GM13977 (cell line): ENCODE measurements at places on chromosomes 13 and 19.

DNA sequence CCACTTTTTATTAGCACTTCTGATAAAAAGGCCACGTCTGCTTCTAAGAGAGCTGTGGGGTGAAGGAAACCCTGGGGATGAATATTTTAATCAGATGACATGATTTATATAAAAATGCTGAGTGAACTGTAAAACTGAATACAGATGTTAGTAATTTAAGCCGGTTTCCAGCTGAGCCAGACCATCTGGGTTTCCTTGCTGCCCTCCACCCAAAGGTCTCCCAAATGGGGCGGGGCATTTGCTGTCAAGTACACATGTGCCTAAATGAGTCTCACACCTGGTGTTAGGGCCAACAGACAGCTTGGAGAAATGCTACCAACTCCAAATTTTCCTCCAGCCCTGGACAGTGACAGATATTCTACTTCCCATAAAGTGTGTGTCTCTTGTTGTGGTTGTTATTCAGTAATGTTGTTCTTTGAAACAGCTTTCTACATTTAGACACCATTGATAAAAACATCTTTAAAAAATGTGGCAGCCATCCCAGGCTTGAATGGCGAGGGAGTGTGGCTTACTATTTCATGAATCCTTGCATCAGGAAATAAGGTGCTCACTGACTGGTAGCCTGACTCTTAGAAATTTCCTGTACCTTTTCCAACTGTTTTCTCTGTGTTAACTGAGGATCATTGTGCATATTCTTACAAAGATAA lies 350.4 kb downstream of the MTUS2 start:
- no peak for DNase-seq

DNA sequence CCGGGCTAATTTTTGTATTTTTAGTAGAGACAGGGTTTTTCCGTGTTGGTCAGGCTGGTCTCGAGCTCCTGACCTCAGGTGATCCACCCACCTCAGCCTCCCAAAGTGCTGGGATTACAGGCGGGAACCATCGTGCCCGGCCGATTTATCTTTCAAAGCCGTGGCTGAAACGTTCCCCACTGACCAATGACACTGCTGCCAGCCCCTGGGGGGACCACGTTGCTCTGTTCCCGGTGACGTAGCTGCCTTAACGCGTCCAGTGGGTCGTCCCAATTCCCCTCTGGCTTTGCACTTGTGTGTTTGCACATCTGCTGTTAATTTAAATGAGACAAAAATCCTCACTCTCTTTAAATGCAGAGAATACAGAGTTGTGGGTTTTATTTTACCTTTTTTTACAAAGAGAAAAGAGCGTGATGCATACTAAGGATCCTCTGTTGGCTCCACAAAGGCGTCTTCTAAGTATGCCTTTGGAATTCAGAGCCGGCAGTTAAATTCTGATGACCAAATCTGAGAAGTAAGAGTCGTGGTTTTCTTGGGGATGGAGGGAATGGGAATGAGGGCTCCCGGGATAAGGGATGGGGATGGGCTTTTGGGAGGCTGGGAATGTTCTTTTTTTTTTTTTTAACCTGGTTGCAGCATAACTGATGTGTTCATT lies 18.6 kb upstream of the LMTK3 start:
- DNase-seq, result no peak

DNA sequence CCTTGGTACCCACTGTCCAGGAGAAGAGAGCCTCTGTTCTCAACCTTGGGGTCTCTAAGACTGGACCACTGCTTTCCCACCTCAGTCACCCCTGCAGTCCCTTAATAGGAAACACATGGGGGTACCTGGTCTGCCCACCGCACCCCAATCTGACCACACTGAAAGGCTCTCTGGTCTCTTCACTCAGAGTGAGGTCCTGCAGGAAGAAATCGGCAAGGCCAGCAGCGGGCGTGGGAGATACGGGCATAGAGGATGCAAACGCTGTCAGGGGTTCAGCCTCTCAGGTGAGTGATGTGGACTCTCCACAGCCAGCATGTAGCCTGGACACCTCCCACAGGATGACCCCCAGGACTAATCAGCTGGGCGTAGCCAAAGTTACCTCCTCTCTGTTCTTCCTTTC lies 3.5 kb downstream of the SIGLEC9 start:
- no peak for DNase-seq

DNA sequence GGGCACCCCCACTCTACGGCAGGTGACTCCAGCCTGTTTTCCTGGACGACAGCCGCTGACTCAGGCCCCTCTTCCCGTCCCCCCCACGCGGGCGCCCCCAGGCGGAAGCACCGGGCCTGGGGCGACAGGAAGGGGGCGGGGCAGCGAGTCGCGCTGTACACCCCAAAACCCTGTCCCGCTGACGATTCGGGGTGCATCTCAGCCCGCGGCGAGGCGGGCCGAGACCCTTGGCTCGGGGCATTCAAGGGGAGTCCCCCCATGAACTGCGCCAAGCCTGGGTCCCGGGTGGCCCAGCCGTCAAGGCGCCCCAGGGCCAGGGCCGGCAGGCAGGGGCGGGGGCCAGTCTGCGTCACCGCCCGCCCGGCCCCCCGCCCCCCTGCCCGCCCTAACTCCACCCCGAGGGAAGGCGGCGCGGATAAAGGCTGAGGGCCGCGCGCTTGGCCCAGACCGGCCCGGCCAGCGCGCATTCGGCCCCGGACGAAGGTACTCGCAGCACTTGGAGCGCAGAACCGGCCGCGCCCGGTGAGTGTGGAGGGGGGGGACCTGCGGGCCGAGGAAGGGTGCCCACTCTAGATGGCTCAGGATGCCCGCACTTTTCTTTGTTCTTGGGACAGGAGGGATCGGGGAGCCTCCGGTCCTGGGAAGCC lies at the start of gene MIDN:
Gene MIDN (plus strand): TSS at position 445 of the 647 bp plus-strand sequence. CDS start 1,714 bp downstream, outside the sequence.
- DNase-seq, result peak; percentile 90

- DNase-seq, result no peak
Observed at GRCh38 chr13:41028051-41028450, 8.9 kb upstream of the ELF1 start.
